CD8-positive, alpha-beta T cell (primary cell): ENCODE measurements at places on chromosomes 16 and 17.

- no peak for DNase-seq
Measured at GRCh38 chr16:28186752-28187151, 25.0 kb downstream of the XPO6 start.

- no peak for DNase-seq
Measured at GRCh38 chr16:10577305-10578202, 2.8 kb downstream of the EMP2 start.

- DNase-seq = no peak
Measured at GRCh38 chr16:20669679-20670078, 27.8 kb downstream of the ACSM1 start.

DNA sequence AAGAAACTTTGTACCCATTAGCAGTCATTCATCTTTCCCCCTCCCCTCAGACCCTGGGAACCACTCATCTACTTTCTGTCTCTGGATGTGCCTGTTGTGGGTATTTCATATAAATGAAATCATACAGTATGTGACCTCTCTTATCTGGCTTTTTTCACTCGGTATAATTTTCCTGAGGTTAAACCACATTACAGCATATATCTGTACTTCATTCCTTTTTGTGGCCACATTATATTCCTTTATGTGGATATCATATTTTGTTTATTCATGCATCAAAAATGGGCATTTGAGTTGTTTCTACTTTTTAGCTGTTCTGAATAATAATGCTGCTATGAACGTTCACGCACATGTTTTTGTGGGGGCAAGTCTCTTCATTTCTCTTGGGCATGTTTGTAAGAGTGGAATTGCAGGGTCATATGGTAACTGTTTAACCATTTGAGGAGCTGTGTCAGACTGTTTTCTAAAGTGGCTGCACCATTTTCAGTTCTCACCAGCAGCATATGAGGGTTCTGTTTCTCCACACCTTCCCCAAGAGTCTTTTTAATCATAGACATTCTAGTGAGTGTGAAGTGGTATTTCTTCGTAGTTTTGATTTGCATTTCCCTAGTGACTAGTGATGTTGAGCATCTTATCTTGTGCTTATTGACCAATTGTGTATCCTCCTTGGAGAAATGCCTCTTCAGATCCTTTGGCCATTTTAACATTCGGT is 3.8 kb downstream of the SNX29 start:
- no peak for DNase-seq

DNA sequence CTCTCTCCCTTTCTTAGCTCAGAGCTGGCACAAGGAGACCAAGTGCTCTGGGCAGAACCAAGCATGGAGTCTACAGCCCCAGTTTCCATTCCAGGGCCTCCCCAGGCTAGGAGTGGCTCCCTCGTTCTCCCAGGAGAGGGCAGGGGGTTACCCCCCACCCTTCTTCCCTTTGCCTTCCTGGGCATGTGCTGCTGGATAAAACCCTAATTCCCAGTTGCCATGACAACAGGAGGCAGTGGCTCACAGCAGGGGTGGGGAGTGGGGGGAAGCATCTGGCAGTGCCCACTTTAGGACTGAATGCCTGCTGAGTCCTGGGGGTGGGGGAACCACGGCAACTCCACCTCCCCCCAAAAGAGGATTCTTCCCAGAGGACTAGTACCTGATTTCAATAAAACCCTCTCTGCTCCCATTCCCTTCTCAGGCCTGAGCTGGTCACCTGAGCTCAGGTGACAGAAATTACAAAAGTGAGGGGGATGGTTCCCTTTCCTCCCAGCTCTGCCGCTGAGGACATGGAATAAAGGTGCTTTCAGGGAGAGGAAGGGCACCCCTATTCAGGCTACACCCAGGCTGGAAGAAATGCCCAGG is 1.8 kb downstream of the MPP2 start:
- no peak for DNase-seq

DNA sequence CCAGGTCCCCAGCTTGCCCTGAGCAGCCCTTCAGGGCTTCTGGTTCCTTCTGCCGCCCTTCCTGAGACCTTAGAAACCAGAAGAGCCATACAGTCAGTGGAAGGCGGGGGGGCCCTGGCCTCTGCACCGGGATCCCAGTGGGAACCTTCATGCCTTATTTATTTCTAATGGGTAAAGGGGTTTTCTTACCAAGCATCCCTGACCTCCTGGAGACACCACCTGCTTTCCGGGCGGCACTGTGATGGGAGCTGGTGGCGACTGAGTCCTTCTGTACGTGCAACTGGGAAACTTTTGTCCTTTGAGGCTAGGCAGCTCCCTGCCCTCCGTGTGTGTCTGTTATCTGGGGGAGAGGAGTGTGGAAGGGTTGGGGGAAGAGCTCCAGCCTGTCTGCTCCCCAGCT is 7.2 kb upstream of the MRPL58 start:
- no peak for DNase-seq

DNA sequence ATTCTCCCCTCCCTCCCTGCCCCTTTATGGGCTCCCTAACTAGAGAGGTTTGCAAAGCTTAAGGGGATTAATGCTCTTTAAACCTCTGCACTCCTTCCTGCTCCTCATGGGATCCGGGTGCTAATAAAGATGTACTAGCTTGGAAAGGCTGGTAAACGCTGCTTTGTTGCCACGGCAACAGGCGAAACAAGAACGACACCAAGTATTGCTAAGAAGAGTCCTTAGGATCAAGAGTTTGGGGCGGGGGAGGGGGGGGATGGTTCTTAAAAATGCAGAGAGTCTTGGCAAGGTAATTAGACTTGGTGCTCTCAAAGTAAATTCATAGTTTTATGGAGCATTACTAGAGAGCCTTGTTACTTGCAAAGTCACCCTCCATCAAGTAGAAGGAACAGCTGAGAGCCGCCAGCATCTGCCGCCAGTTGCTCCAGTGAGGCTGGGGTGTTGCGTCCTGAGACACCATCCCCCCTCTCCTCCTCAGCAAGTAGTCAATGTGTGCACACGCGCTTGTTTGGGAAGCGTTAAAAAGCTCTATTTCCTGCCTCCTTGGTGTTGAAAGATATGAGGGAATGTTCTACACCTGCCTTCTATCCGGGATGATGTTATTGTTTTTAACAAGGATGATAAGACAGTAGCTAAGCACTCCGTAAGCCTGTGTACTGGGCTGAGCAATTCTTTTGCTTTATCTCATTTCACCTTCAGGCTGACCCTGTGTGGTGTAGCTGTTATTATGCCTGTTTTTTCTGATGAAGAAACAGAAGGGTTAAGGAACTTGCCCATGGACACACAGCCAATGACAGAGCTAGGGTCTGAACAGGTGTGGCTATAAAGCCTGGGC is 190.9 kb downstream of the CCDC182 start:
- DNase-seq = no peak

- DNase-seq = no peak
Measured at GRCh38 chr16:10040136-10041080, 141.8 kb downstream of the GRIN2A start.

DNA sequence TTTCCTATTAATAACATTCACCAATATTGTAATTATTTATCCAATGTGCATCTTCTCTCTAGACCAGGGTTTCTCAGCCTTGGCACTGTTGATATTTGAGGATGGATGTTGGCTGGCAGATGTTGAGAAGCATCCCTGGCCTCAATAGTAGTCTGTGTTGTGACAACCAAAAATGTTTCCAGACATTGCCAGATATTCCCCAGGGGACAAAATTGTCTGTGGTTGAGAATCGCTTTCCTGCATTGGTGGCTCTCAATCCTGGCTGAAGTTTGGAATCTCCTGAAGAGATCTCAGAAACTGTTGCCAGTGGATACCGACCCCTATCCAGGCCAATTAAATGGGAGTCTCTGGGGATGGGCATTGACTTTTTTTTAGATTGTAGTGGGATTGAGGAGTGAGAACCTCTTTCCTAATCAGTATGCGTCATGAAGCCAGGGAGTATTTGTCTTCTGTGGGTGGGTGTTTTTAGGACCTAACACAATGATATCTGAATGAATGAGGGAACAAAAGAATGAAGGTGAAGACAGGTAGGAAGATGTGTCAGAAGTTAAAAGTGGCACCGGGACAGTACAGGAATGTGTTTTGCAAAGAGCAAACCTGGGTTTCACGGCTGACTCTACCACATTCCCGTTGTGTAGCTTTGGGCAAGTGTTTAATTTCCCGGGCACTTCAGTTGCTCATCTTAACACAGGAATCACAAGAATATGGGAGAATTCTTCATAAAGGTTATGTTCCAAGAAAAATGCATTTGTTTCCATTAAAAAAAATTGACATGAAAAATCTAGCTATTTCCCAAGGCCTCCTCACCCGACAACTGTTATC is 24.3 kb downstream of the HSD17B2 start:
- no peak for DNase-seq

- no peak for DNase-seq
Measured at GRCh38 chr16:7791028-7791590, 458.5 kb downstream of the RBFOX1 start.
